ENCODE measurements at places on chromosomes 7 and 10.

DNA sequence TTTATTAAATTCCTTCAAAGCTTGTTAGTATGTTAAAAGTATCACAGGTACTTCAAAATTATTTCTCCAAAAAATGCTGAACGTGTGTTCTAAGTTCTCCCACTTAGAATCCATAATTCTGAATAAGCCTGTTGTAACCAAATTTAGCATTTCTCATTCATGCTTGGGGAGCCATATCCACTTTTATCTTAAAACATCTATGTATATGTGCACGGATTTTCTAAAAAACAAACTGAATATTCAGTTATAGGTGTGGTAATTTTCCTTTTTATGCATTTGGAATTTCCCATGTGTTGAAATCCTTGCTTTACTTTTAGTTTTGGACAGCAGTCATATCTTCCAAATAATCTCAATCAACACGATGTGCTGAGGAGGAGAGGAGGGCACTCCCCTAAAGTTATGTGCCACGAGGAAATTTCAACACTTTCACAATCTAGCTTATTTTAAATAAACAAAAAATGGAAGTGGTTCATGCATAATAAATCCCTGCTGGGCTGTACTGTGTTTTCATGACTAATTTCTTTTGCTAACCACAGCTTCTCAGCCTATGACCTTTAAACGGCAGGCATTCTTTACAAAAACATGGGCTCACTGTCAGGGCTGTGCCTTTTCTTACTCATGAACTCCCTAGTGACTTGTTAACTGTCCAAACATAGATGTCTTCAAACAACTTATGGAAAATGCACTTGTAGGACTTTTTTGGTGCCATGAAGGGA lies 380.3 kb upstream of the SEMA3C start:
- peak; percentile 26 for DNase-seq

GRCh38 chr10:78433076-78433595 lies 399.5 kb downstream of the RPS24 start:
- DNase-seq: no peak

- no peak for DNase-seq
These were observed 578.8 kb upstream of the C7orf33 start for GRCh38 chr7:148011753-148012152.

GRCh38 chr10:31352436-31353226 lies 33.6 kb downstream of the ZEB1 start:
- no peak for DNase-seq
